ENCODE measurements at places on chromosomes 16 and 17. TPM values are rescaled to one million over a fixed set of nuclear protein-coding genes. Genes with fewer than 3 reads are reported as not detected.

DNA sequence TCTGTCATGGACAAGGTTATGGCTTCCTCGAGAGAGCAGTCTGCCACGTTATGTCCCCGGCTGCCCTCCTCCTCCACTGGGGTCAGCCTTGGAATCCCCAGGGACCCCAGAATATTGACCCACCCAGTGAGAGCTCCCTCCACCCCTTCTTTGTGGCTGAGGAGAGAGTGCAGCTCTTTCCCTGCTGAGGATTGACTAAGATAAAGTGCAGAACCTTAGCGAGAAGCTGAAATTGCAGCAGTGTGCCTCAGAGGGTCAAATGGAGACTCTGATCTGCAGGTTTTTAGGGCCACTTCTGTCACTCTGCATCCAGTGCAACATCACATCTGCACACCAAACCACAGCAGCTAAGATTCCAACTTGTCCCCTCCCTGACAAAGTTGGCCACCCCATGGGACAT, 25.6 kb upstream of the PMFBP1 start:
- H3K36me3 ChIP-seq: no peaks in the 10 kb centered on the region
- no peak overlapping the region for H3K27ac ChIP-seq
- no peak overlapping the region for H3K4me3 ChIP-seq

DNA sequence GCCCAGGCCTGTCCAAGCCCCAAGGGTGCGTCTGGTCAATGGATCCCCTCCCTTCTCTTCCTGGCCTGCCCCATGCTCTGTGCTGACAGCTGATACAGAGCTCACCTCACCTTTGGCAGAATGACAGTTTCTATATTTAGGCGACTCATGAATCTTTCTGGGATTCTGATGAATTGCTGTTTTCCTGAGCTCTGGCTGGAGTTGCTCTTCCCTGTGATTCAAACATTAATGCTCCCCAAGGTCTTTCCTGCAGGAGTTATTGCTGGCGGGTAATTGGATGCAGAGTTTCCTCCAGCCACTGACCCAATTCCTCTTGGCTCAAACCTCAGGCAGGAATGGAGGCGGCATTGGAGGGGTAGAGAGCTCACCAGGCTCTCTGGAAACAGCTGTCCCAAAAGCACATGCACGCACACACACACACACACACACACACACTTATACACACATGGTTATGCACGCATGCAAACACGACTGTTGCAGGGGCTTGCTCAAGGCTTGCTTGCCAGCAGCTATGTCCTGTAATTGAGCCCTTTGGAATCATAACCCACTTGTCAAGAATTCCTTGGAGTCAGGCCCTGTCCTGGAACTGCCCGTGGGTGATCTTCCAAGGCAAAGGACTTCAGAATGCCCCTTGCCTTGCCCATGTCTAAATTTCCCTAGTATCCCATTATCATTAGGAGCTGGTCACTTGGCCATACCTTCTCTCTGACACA, 128.8 kb downstream of the ASIC2 start:
- no peak overlapping the region for H3K4me3 ChIP-seq
- no peaks in the 10 kb centered on the region for H3K36me3 ChIP-seq
- no peak for DNase-seq
- H3K27ac ChIP-seq: no peak overlapping the region

GRCh38 chr17:74192950-74193781, 10.3 kb upstream of the RPL38 start:
- H3K27ac ChIP-seq: no peak overlapping the region
- no peak overlapping the region for H3K4me3 ChIP-seq
- no peak for DNase-seq
- H3K36me3 ChIP-seq: no peaks in the 10 kb centered on the region
- H3K4me1 ChIP-seq: peaks cover 3% of the 10 kb centered on the region

DNA sequence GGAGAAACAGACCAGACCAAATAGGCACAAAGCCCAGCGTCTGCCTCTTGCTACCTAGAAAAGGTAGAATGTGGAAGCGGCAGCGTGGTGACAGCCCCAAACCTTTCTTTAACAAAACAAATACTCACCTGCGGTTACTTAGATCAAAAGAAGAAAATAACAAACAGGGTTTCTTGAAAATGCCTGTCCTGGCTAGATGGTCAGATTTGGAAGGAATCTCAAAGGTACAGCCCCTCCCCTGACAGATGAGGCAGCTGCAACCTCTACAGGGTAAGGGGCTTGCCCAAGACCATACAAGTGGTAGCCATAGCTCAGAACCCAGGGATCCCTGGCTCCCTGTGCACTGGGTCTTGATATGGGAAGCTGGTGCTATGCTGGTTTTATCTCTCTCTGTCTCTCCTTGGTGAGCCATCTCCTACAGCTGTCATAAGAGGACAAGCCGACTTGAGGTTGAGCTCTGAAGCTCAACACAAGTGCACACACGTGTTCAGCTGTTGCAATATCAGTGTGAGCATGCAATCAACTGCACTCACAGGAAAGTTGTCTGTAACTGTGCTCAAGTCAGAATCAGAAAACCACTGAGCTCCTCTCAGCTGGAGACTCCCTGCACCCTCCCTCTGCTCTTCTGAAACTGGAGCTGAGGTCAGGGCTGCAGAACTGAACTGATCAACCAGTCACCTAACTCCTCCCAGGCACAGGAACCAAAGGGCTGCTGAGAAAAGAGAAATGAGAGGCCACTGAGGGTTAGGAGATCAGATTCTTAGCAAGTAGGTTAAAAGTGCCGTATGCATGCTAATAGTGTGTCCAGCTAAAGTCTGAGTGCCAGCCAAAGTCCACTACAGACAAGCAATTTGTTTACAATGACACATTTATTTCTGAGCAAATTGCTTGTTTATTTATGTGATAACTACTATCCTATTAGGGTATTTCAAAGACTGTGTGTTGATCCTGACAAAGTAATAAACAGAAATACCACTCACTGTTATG, 6.1 kb upstream of the RNF157 start:
- H3K36me3 ChIP-seq: no peaks in the 10 kb centered on the region
- peak; percentile 98 for DNase-seq
- peak overlapping the region; percentile 80 for H3K27ac ChIP-seq
- H3K27me3 ChIP-seq: no peaks in the 10 kb centered on the region
- no peak overlapping the region for H3K4me3 ChIP-seq
- H3K4me1 ChIP-seq: peaks cover 34% of the 10 kb centered on the region

GRCh38 chr17:72829883-72830282, 262.6 kb downstream of the SLC39A11 start:
- H3K4me3 ChIP-seq: no peak overlapping the region
- H3K27ac ChIP-seq: no peak overlapping the region
- H3K27me3 ChIP-seq: no peaks in the 10 kb centered on the region
- H3K4me1 ChIP-seq: no peaks in the 10 kb centered on the region
- H3K36me3 ChIP-seq: no peaks in the 10 kb centered on the region

- H3K36me3 ChIP-seq: no peaks in the 10 kb centered on the region
- no peak overlapping the region for H3K27ac ChIP-seq
- peaks cover 3% of the 10 kb centered on the region for H3K27me3 ChIP-seq
- no peak for DNase-seq
Measured at GRCh38 chr17:33291248-33292200, 1.6 kb downstream of the ASIC2 start.

SEZ6 gene
- total RNA-seq: not detected

DNA sequence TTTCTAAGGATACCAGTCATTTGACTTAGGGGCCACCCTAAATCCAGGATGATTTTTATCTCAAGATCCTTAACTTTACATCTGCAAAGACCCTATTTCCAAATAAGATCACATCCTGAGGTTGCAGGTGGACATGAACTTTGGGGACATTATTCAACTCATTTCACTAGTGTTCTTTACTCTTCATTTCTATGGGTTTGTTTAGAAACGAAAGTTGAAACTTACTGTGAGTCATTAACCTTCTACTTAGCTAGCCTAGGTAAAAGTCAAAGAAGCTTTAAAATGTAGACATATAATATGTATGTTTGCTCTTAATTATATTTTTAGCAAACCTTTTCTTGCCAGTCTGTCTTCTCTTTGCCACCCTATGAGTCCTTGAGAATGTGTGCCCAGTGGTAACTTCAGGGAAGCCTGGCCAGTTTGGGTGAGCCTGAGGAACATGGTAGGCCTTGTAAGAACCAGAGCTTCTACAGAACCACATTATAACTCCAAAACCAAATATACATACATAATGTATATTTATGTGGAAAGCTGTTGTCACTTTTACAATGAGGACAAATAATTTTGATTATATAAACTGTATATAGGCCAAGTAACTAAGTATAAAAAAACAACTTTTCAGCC, 38.4 kb downstream of the BPTF start:
- no peak for DNase-seq
- H3K27me3 ChIP-seq: no peaks in the 10 kb centered on the region
- H3K4me3 ChIP-seq: no peak overlapping the region
- no peak overlapping the region for H3K27ac ChIP-seq
- H3K36me3 ChIP-seq: peaks cover 2% of the 10 kb centered on the region

RCVRN gene
- total RNA-seq: 0.13 TPM

TPSB2 gene
- total RNA-seq: not detected

GRCh38 chr16:89319886-89320781, 102.6 kb downstream of the ZNF778 start:
- peaks cover 20% of the 10 kb centered on the region for H3K36me3 ChIP-seq
- peaks cover 73% of the 10 kb centered on the region for H3K4me1 ChIP-seq
- H3K27me3 ChIP-seq: no peaks in the 10 kb centered on the region

CD7 gene
- total RNA-seq: not detected

GRCh38 chr16:23594186-23594585, 1.9 kb downstream of the NDUFAB1 start:
- H3K4me1 ChIP-seq: peaks cover 16% of the 10 kb centered on the region
- peaks cover 6% of the 10 kb centered on the region for H3K36me3 ChIP-seq
- H3K27ac ChIP-seq: no peak overlapping the region

- H3K4me3 ChIP-seq: no peak overlapping the region
- no peaks in the 10 kb centered on the region for H3K36me3 ChIP-seq
- no peak overlapping the region for H3K27ac ChIP-seq
- H3K4me1 ChIP-seq: no peaks in the 10 kb centered on the region
Measured at GRCh38 chr16:86625821-86626220, 47.5 kb downstream of the FOXL1 start.

DNA sequence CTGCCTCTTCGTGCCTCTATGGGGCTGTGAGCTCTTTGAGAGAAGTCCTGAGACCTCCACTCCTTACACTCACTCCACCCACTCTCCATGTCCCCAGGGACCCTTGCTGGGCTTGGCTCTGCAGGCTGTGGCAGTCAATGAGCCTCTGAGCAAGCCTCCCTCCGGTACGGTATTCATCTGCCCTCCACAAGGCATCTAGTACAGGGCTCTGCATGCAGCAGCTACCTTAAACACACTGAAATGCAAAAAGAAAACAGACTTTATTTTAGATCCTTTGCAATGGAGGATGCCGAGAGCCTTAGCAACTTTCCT, 38.9 kb upstream of the SMPD3 start:
- H3K27me3 ChIP-seq: no peaks in the 10 kb centered on the region
- no peak for DNase-seq
- H3K4me3 ChIP-seq: no peak overlapping the region
- H3K4me1 ChIP-seq: peaks cover 13% of the 10 kb centered on the region

GRCh38 chr17:46771561-46772474, 46.7 kb downstream of the WNT3 start:
- H3K4me3 ChIP-seq: peak overlapping the region; percentile 64
- H3K27me3 ChIP-seq: peaks cover 14% of the 10 kb centered on the region
- no peaks in the 10 kb centered on the region for H3K36me3 ChIP-seq
- no peak for DNase-seq
- no peak overlapping the region for H3K27ac ChIP-seq
- H3K4me1 ChIP-seq: 0 out of 2 replicates have a peak, but pooled peaks cover 4% of the 10 kb centered on the region

DNA sequence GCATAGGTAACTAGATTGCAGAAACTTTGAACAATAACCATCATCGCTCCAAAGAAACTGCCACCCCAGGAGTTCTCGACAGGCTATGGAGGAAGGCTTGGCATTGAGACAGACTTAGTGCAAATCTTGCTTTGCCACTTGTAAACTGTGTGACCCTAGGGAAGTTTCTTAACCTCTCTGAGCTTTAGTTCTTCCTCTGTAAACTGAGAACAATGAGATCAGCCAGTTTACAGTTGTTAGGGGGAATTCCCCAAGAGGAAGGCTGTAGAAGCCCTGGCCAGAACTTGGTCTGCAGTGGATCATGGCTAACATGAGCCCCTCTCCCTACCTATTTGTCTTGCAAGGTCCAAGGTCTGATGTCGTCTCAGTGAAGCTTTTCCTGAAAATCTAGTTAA, 78.9 kb downstream of the NT5M start:
- DNase-seq: no peak
- no peak overlapping the region for H3K4me3 ChIP-seq
- H3K36me3 ChIP-seq: no peaks in the 10 kb centered on the region
- H3K27me3 ChIP-seq: peaks cover 4% of the 10 kb centered on the region
- no peaks in the 10 kb centered on the region for H3K4me1 ChIP-seq

EXOC3L1 gene
- total RNA-seq: not detected

DNA sequence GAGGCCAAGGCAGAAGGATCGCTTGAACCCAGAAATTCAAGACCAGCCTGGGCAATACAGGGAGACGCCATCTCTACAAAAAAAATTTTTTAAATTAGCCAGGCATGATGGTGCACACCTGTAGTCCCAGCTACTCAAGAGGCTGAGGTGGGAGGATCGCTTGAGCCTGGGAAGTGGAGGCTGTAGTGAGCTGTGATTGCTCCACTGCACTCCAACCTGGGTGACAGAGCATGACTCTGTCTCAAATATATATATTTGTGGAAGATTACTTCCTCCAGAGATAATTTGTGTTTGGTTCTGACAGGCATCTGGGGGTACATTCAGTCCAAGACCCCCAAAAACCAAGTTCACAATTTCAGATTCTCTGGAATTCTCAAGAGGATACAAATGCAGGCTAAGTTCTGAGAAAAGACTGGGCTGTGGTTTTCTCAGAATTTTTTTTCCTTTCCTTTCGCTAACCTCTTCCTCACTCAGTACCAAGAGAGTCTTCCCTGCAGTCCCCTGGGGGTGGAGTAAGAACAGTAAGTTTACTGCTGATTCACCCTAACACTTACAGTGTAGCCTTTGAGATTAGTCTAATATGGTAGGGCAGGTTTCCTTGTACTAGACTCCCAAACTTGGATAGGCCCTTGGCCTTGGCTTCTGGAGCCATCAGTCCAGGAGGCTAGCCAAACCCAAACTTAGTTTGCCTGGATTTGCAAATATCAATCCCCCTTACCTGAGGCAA, 15.1 kb downstream of the GSDMB start:
- peaks cover 8% of the 10 kb centered on the region for H3K36me3 ChIP-seq
- H3K4me1 ChIP-seq: no peaks in the 10 kb centered on the region
- no peak overlapping the region for H3K4me3 ChIP-seq
- DNase-seq: no peak
- no peaks in the 10 kb centered on the region for H3K27me3 ChIP-seq

DNA sequence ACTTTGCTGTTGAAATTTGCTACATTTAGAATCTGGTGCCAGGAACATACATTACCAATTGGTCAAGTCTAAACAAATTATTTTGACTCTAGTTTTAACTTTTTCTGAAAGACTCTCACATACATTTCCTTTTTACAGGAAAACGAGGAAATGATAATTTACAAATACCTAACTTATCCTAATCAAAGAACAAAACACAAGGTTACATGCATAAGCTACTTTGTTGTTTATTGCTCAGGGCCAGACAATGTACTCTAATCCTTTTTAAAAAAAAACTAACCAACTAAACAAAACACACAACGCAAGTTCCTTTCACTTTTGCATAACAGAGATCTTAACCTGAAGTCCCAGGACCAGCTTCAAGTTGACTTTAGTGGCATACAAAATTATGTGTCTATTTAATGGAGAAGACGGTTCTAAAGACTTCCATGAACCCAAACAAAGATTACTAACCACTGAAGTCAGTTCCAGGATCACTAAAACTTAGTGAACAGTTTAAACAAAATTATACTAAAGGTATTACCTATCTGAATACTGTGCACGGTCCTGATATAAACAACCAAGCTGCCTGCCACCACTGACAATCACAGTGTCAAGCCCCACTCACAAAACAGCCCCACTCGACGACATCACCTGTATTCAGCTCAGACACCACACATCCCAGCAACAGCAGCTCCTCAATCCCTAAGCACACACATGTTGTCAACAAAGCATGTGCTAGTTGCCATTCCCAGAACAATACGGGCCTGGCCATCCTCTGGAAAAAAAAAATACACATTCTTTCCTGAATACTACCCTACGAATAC, 1.9 kb downstream of the ZNF652 start:
- H3K4me1 ChIP-seq: peaks cover 20% of the 10 kb centered on the region
- peak overlapping the region; percentile 81 for H3K27ac ChIP-seq
- H3K4me3 ChIP-seq: peak overlapping the region; percentile 95

KRTAP3-2 gene
- total RNA-seq: not detected

All from GM12878 (cell line).